NCI-H1436 (cell line): ENCODE measurements at places on chromosomes 1 and 21.
A peak's percentile ranks its signal among the peaks of the same experiment; 100 is the strongest.

DNA sequence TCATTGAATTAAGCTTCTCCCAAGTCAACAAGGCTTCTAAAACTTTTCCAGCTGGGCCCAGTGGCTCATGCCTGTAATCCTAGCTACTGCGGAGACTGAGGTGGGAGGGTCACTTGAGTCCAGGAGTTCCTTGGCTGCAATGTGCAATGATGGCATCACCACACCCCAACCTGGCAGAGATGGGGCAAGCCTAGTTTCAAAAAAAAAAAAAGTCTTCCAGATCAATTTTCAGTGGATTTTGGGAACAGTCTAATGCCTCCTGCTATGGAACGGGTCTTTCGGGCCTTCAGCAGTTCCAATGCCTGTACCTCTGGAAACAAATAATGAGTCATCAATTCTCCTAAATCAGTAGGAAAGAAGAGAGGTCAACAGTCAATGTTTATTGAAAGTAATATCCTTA lies 38.0 kb downstream of the FMO4 start:
- no peak for DNase-seq

GRCh38 chr1:32533792-32534327 lies 5.4 kb upstream of the ZBTB8A start:
- DNase-seq = no peak

DNA sequence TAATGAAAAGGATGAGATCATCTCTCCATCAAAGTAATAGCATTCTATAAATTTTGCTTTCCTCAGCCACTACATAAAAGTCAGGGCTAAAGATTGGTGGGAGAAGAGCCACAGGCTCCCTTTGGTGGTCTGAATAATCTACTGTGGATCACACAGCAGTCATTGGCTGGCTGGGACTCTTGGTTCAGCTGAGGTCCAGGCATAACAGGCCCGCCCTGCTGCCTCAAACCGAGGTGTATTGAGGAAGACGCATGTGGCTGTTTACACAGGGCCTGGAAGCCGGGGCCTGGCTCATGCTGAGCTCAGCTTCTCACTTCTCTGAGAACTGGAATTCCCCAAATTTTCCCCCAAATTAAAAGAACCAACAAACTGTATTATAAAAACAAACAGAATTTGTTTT lies 139.2 kb downstream of the PTPRC start:
- no peak for DNase-seq

- no peak for DNase-seq
Measured at GRCh38 chr21:31287201-31287600, 56.9 kb downstream of the TIAM1 start.

DNA sequence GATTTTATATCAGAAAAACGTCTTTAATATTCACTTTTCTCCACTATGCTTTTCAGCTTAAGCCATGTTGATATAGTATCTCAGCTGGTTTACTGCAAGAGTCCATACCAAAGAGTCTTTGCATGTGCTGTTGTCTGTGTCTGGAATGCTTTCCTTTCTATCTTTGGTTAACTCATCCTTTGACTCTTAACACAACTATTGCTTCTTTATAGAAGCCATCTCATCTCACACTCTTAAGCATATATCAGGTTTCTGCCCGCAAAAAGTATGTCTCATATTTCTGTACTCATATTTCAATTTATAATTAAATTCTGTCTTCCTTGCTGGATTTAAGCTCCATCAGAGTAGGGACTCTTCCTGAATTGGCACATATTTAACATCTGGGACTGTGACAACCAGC lies 220.9 kb upstream of the KCNK2 start:
- DNase-seq = no peak

DNA sequence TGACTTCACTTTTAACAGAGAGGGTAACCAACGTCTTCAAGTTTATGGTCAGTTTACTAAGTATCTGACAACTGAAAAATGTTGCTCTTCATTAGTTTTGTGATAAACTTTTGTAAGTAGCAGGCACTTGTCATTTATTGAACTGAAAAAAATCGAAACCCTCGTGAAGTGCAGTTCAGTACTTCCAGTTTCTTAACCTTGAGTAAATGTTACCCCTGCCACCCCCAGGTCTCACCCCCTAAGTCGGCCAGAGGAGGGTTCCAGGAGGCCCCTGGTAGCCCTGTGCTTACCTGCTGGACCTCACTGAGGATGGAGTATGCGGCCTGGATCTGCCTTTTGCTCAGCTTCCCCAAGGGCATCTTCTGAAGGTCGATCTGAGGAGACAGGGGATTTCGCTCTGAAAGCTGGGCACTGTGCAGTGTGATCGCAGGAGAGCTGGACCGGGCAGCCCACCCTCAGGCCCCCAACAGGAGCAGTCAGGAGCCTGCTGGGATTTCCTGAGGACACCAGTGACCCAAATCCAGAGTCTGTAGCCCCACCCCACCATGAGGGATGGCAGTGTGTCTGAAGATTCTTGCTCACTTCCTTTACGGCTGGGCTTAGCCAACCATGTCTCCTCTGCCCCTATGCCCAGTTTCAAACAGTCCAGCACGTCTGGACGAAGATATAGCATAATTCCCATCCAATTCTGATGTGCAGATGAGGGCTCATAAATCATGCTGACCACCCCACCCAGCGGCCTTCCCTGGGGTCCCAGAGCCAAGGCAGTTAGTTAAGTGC lies 37.6 kb downstream of the PARP1 start:
- no peak for DNase-seq

GRCh38 chr21:39788383-39788782 lies 43.4 kb downstream of the IGSF5 start:
- peak; percentile 41 for DNase-seq

GRCh38 chr1:219416598-219417238 lies 196.2 kb downstream of the ZC3H11B start:
- peak; percentile 17 for DNase-seq

- DNase-seq = peak; percentile 7
Measured at GRCh38 chr1:116268211-116268610, 104.8 kb upstream of the ATP1A1 start.

GRCh38 chr1:75640137-75640536 lies 29.2 kb upstream of the SLC44A5 start:
- DNase-seq = no peak
